Stimulated activated effector memory CD8-positive, alpha-beta T cell treated with anti-CD3 and anti-CD28 coated beads, Interleukin-12 subunit alpha, Interleukin-12 subunit beta, amount 100 ng/mL, for 72 hours (primary cell): ENCODE measurements at places on chromosomes 3 and 15.

DNA sequence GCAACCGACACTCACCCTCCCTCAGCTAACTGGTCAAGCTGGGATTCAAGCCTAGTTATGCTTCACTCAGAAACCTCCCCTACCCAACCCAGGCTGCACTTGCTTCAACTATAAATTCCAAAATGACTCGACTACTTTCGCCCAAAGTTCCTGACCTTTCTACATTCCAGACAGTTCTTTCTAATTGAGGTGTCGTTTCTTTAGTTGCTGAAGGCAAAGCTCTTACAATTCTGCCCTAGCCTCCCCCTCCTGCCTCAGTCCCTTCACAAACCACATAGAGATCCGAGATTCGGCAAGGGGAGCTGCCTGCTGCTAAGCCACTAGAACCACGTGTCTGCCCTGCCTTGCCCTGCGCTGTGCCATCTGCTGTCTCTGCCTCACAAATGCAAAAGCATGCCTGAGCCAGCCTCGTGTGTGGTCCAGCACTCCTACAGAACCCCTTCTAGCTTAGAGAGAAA is 74.7 kb upstream of the SH3GL3 start:
- no peak for DNase-seq

DNA sequence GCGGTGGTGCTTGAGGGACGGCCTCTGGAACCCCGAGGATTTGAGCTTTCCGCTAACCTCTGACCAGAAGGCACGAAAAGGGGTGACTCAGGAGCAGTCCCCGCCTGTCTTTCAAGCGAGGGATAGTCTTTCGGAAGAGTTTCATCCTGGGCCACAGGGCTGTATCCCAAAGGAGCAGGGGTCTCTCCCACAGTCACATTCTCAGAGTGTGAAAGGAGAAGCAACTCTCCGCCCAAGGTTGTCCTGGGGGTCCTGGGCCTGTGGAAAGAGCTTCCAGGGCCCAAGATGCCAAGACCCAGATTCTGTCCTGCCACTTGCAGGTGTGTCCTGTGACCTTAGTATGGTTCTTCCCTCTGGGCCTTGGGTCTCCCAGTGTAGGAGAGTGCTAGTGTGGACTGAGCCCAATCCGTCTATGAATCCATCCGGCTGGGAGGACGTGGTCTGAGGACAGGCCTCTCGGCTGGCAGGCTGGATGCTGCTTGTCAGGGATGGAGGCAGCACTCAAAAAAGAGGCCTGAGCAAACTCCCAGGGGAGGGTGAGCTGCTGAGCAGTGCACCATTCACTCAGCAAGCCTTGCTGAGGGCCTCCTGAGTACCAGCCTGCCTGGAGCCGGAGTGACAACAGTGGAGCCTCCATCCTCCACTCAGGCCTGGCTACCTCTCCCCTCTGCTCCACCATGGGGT is 1.6 kb upstream of the DUSP7 start:
- no peak for DNase-seq

- DNase-seq: peak; percentile 52
Measured at GRCh38 chr3:36944641-36945270, at the start of gene TRANK1. TSS of gene TRANK1 (minus strand) at chr3:36945054. CDS start at chr3:36944809, 245 bp downstream.

GRCh38 chr15:35755237-35755802 is 209.4 kb upstream of the DPH6 start:
- DNase-seq: no peak

DNA sequence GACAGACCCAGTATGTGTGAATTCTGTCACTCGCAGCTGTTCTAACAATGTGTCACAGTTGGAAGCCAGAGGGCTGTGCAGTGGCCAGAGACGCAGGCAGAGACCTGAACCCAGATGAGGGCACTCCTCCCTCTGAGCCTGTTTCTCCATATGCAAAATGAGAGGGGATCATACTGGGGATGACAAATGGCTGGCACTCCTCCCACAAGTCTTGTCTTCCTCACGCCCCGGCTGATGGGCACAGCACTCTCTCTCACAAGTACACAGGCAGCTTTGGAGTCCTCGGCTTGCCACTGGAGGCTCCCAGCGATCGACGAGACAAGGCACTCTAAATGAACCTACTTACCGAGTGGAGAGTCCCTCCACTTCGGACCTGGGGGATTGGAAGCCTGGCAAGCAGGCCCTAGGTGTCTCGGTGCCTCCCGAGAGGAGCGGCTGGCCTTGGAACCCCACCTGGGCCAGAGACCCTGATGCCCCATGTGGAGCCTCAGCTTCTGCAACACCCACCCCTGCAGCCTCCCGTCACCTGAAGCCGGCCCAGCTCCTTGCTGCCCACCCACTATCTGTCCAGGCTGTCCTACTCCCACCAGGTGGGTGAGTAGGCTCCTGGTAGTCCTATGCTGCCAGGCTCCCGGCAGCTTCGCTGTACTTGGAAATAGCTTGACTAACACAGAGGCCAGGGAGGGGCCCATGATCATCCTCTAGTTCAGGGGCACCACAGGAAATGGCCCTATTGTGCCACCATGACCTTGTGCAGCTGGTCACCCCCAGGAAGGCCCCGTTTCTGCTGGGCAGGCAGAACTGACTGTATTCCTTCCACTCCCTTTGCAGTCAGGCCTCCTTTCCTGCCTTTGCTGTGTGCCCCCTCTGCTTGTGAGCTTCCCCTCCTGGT is 65.0 kb upstream of the IQSEC1 start:
- DNase-seq: no peak

DNA sequence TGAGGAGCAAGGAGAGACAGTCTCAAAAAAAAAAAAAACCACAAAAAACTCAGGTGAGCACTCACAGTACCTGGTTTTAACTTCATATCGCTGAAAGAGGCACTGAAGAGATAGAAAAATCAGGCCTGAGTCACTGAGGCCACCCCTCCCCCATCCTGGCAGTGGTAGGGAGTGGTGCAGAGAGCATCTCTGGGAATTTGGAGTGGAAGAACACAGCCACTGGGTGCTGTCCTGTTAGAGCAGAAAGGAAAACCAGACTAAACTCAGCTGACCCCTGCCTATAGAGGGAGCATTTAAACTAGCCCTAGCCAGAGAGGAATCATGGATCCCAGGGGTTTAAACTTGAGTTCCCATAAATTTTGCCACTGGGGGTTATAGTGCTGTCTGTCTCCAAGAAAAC is 22.2 kb upstream of the DNAJC13 start:
- DNase-seq: no peak

GRCh38 chr15:39586387-39587095 is 5.7 kb downstream of the THBS1 start:
- DNase-seq: no peak

DNA sequence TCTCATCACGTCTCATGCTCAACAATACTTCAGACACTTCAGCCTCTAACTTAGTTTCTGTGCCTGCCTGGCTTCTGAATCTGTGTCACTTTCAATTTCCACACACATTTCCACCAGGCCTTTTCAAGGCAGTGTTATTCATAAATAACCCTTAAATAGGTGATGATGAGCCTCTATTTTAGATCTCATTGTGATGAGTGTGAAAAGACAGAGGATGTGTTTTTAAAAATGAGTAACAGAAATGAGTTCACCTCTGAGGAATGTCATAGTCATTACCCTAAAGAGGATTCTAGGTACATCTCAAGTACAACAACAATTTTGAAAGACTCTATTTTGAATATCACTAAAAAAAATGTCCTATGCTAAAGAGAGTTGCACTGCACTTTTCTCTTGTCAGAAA is 64.6 kb downstream of the STAC start:
- DNase-seq: no peak

DNA sequence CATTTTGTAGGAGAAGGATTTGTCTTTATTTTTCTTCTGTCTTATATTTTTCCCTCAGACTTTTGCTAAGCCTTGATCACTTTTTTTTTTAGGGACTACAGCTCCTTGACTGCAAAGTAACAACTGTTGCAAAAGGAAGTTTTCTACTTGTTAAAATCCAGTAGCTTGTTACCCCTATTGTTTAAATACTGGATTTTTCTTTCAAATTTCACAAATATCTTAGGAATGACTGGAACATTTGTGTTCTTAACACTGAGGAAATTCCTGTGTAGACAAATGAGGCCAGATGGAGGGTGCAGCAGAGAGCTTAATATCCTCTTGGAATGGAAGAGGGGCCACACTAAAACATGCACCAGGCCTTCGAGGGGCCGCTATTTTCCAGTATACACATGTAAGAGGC is 3.2 kb upstream of the PGPEP1L start:
- no peak for DNase-seq

DNA sequence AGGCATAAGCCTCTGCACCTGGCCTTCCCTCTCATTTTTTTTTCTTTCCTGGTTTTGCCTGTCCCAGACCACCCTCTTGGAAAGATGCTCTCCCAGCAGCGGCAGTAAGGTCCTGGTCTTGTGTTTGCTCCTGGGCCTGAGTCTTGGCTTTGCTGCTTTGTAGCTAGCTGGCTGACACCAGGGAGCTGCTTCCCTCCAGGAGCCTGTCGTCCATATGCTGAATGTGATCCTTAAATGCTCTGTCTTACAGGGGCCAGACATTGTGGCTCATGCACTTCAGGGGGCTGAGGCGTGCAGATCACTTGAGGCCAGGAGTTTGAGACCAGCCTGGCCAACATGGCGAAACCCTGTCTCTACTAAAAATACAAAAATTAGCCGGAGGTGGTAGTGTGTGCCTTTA is 17.2 kb downstream of the FLNB start:
- no peak for DNase-seq

DNA sequence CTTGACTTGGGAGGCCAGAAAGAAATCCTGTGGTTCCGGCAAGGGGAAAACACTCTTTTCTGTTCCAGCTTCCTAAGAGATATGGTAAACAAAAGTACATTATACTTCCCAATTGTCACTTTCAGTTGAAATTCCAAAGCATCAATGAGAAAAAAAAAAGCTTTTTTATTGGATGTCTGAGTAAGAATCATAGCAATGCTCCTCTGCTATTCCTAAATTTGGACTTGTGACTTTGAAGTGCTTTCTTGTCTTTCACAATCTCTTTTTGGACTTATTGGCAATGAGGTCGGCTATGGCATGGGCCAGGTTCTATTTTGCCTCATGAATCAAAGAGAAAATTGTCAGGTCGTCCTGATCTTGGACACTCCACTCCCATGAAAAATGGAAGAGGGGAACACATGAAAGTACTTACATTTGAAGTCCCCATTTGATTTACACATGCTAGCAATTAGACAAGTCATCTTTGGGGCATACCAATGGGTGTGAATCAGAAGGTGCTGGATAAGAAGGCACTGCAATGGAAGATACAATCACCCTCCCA is 170.5 kb downstream of the GREM1 start:
- no peak for DNase-seq

DNA sequence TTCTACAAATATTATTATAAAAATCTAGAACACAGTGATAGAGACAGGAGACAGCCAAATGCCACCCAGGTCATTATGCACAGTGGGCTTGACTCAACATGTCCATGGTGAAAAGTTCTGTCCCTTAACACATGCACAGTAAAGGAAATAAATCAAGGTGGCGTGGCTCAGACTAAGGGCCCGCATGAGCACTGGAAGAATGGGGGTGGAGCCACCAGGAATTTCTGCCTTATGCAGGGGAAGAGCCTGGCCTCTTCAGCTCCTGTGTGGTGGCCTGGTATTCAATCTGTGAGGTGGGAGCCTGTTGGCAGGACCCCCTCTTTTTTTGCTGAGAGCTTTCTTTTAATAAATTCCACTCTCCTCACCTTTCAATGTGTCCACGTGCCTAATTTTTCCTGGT is 17.2 kb upstream of the SPG21 start:
- DNase-seq: no peak

GRCh38 chr3:31140470-31140869 is 246.0 kb upstream of the GADL1 start:
- no peak for DNase-seq

DNA sequence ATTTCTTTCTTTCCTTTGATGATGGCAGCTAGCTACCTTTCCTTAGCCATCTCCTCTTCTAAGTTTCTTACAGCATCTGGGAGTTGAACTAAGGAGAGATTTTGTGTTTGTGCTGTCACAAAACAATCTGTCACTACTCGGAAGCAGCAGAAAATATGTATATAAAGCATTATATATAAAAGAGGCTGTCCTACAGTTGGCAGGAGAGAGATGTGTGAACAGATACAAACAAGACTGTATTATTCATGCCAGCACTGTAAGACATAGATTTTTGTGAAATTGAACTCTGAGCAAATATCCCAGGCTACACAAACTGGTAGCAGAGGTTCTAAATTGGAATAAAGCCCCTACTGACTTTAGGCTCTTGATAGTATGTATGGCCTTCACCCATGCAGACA is 577.5 kb upstream of the NECTIN3 start:
- no peak for DNase-seq

DNA sequence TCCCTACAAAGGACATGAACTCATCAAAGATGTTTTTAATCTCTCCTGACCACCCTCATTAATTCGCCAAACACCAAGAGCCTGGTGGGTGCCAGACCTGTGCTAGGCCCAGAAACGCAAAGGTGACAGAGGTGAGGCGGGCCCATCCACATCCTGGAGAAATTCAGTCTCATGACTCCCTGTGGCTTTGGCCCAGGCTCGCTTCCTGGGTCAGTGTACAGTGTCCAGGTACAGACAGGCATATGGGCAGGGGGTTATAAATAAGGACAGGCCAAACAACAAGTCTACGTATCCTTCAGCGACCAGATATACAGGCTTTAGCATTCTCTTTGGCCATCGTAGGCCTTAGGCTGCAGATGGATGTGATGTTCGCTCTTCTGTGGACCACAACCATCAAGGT is 945 bp upstream of the PLA2G4F start:
- DNase-seq: no peak

GRCh38 chr3:76063811-76064210 is 278.5 kb upstream of the ZNF717 start:
- no peak for DNase-seq

DNA sequence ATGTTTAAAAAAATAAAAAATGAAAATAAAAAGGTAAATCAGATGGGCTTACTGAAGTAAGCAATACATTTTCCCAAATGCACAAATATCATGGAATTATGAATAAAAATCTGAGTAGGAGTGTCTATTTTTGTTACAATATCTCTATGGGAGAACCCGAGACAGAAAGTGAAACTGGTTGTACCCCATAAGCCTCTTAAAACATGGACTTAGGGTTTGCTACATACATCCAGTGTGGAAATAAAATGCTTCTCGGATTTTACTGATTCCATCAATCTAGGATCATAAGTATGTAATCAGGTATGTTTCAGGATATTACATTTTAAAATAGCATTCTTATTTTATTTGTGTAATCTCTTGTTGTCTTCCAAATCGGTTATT is 177.8 kb upstream of the CDIN1 start:
- no peak for DNase-seq

DNA sequence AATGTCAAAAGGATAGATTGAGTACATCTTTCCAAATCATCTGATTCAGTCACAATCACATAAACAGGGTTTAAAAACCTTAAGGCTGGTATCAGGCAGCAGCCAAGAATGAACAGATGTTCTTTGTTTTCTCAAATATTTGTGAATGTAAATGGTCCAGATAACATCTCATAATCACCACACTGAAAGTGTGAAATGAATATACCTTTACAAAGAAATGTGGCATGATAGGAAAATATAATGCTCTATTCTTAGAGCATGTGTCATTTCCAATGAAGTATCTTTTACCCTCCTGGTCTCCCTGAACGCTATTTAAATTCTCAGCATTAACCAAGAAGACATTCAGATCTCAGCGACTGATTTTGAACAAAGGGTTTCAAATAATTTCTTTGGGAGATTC is 8.8 kb upstream of the ACTC1 start:
- no peak for DNase-seq
